ENCODE measurements at places on chromosomes 1 and 21.

GRCh38 chr1:219100059-219100458 lies 73.6 kb upstream of the LYPLAL1 start:
- DNase-seq = no peak

DNA sequence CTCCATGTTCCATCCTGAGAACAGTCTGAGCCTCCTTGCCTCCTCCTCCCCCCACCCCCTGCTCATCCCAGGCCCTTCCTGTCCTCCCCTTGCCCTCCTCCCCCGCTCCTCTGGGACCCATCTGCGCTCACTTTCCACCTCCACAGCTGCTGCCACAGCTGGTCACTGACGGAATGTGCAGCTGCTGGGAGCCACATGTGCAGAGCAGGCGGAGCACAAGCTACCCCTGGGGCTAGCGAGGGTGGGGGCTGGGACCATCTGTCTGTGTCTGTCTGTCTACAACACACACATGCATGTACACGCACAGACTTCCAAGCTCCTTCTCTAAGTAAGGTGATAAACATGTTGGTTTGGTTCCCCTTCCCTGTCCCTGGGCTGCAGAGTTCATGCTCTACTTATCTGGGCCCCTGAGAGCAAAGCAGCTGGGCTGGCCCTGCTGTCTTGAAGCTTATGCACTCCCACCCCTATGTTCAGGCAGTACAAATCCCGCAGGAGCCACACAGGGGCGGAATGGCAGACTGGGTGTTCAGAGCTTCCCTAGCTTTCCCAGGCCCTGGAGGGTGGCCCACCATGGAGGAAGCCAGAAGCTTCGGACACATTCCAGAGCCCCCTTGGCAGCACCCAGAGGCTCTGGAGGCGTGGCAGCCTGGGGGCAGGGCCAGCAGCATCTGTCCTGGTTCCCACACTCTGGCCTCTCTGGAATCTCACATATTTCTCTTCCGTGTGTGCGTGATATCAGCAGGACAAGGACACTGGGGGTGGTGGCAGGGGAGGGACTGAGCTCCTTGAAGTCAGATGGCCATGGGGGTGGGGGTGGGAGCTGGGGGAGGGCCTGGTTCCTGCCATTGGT lies 7.0 kb upstream of the HEYL start:
- no peak for DNase-seq

GRCh38 chr1:240579511-240579910 lies 32.4 kb downstream of the GREM2 start:
- DNase-seq = no peak

DNA sequence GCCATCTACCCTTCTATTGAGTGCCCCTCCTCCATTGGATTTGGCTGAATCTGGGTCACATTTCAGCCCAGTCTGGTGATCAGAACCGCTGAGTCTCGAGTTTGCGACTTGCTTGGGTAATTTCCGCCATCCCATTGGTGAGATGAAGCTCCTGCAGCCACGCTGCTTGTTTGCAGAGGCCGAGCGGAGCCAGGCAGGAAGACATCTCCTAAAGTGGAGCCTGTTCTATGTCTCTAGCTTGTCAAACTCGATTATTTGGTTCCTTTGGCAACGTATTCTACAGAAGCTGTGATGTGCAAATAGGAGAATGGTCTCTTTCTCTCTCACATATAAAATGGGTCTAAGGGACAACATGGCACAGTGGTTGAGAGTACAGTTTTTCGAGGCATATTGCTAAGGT lies 206.8 kb upstream of the PLXNA2 start:
- no peak for DNase-seq

- no peak for DNase-seq
Measured at GRCh38 chr21:38208118-38208517, 48.7 kb upstream of the KCNJ15 start.
